ENCODE measurements at places on chromosomes 4 and X. TPM values are rescaled to one million over a fixed set of nuclear protein-coding genes. Genes with fewer than 3 reads are reported as not detected.

Gene SUPT20HL1
- total RNA-seq = 0.16 TPM

Gene EXOC1L
- not detected for total RNA-seq

Gene RAB40A
- 1.7 TPM for total RNA-seq

Gene JCHAIN
- total RNA-seq = 4.5 TPM

Gene SRPX2
- 27.1 TPM for total RNA-seq

Gene ZBTB33
- total RNA-seq = 28.1 TPM

Gene ETDB
- total RNA-seq = not detected

Gene CFI
- 52.0 TPM for total RNA-seq

Gene C4orf36
- 0.63 TPM for total RNA-seq

Gene JAKMIP1
- total RNA-seq = 0.58 TPM

Gene ATP8A1
- total RNA-seq = 59.2 TPM

Gene TMEM128
- total RNA-seq = 33.0 TPM

Gene GRIA2
- total RNA-seq = 16.4 TPM

Gene PLAC1
- 14.5 TPM for total RNA-seq

Gene FANCB
- 12.6 TPM for total RNA-seq

Gene SCML2
- 12.6 TPM for total RNA-seq

Gene BGN
- total RNA-seq = 57.7 TPM

Gene NWD2
- total RNA-seq = 2.0 TPM

GRCh38 chrX:6383488-6383887 lies 151.4 kb downstream of the VCX3A start:
- no peak for DNase-seq

GRCh38 chrX:15319075-15319474 lies 3.6 kb upstream of the ASB11 start:
- DNase-seq = no peak

- DNase-seq = no peak
Measured at GRCh38 chr4:138560448-138560847, 318.3 kb upstream of the SLC7A11 start.

DNA sequence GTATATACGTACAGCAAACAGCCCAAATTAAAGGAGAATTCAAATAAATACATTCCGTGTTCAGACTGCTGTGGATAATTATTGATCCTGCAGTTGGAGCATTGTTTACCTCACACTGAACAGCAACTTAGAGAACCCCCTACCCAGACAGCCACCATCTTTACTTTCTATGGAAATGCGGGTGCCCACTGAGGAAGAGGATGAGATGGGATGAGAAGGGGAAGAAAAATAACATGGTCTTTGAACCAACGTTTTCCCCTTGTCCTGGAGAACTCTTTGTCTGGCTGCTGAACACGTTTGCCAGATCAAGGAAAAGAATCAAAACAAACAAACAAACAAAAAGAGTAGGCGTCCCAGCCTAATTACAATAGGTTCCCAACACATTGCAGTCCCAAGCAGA lies 1.5 kb downstream of the TSPAN5 start:
- no peak for DNase-seq

DNA sequence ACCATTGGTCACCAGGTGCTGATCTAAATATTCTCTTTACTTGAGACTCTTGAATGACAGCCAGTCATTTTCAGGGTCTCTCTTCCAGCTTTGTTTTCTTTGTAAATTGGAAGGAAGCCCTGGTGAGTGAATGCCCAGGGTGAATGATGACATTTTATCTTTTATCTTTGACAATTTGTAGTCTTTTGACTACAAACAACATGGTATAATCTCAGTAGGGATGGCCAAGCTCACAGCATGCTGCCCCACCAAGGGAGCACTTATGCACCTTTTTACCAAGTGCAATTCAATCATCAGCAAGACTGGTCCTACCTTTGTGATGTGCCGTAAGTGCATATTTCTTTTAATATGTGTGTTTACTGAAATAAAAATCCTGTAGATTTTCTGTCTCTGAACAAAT lies 5.7 kb downstream of the AFM start:
- DNase-seq = no peak

DNA sequence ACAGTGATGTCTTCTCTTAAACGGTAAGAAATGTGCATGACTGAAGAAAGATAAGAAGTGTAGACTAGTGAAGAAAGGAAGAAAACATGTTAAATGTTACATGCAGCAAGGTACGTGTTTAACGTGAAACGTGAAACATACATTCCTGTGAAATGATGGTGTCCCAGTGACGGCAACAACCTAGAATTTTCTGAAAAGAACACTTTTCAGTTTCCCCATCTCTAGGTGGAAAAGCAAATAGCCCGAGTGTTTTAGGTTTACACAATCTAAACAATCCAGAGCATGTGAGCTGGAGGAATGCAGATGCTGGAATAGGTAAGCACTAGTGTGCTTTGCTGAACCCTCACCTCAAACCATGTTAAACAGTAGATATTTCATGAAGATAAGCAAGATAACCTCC lies 60.7 kb downstream of the CLNK start:
- no peak for DNase-seq

DNA sequence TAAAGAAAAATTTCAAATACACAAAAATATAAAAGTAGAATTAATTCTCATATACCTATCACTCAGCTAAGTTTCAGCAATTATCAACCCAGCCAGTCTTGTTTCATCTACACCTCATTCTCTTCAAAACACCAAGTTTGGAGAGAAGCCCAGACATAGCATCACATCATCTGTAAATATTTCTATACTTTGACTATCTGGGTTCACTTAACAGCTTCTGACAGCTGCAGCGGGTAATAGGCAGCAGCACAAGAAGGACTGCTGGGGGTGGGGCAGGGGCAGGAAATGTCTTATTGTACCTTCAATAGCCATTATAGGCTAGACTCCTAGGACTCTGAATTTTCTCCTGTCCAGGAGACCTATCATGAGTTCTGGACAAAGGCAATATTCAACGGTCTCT lies 54.1 kb downstream of the PHF8 start:
- no peak for DNase-seq

DNA sequence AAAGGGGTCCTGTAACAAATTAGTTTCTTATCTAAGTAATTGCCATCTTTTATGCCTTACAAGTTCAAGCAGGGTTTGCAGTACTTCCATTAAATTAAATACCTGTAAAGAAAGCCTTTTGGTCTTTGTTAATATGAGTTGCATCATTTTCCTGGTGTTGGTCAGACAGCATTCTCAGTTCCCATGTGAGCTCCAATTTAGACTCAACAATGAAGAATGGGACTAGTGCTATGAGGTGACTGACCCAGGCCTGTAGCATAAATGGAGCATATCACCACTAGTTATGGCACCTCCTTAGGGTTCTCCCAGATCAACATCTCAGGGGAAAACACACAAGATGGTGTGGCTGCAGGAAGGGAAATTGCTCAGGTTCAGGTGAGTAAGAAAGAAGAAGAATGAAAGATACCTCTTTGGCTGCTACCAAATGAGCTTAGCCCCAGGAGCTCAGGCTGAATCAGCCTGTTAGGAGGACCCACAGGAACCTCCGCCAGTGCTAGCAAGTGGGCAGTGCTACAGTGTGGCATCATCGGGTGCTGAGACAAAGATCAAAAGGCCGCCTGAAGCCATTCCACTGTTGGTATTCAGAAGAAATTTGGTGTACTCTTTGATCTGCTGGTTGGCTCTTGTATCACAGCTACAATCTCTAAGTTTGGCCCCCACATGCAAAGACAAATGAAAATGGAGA lies 1.8 kb downstream of the TTC29 start:
- DNase-seq = no peak

DNA sequence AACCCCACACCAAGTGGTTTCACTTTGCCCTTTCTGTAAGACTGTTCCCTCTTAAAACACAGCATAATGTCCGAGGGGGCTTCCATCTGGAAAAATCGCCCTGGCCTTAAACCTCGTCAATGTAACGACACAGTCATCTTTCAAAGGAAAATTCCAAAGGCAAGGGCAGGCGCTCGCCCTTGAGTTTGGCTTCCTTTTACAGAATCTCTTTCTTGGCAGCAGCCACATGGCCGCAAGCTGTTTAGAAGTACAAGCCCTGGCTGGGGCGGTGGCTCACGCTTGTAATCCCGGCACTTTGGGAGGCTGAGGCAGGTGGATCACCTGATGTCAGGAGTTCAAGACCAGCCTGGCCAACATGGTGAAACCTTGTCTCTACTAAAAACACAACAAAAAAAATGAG lies 27.1 kb upstream of the GRPEL1 start:
- DNase-seq = no peak

- no peak for DNase-seq
Measured at GRCh38 chrX:40694802-40695201, 40.5 kb downstream of the MED14 start.

DNA sequence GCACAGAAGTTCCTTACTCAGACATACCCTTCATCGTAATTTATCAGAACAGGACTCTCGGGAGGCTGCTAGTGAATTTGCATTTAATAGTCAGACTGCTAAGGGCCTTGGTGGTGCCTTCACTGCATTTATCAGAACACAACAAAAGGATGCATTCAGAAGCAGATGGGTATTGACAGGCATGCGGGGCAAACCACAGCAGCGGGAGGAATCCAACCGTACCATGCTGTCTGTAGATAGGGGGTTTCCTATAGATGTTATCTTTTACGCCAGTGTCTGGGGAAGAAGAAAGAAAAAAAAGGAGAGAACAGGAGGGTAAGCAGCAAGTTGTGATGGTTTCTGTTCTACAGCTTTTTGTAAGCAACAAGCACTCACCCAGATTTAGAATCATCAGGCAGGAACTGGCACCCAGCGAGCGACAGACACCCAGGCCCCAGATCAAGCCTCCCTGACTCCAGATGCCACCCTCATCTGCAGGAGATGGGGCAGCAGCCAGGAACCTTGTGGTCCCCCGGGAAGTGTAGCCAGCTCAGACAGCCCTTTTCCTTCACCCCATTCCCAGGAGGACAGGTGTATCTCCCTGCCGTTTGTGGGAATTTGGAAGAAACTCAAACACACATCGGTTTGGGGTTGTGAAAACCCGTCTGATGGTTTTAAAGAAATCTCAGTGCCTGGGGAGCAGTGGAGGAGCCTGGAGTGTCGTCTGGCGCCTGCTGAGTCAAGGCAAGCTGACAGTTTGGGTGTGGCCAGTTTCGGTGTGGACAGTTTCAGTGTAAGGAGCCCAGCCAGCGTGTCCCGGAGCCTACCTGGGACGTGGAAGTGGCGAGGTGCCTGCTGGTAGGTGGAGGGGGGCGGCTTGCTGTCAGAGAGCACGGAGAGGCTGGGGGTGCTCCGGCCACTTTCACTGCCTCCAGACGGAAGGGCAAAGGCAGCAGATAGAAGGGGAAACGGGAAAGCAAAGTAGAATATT lies 80.0 kb upstream of the AFAP1 start:
- DNase-seq = peak; percentile 13

DNA sequence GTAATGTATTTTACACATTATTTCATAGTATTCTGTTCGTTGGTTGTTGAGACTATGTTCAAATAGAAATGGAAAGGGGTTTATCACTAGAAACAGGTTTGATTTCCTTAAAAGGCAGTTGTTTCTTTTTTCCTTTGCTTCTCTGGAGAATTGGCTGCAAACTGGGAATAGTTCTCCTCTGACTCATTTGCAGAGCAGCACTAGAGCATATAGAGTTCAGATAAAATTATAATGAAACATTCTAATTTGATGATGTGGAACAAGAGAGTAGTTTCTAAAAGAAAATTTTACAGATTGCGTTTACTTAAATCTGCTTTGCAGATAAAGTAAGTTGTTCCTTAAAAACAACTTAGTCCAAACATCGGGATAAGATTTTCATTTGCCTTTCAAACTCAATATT lies 29.7 kb downstream of the SYNPO2 start:
- DNase-seq = peak; percentile 53

- no peak for DNase-seq
Measured at GRCh38 chr4:99712099-99712498, 54.5 kb upstream of the C4orf54 start.

DNA sequence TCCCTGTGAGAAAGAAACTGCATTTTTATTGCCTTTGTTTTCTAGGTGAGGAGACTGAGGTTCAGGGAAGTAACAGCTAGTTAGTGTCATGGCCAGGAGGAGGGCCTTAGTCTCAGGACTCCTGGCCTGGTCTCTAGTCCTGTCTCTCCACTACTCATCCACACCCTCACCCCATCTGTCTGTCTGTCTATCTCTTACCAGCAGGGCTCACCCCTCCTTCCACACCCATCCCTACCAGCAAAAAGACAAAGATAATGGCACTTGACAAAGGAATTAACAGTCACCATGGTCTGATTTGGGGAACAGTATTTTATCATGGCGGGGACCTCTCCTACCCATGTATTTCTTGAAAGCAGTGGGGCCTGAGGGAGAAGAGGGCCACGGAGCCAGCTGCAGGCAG lies 125.8 kb downstream of the REPS2 start:
- no peak for DNase-seq

- DNase-seq = no peak
Measured at GRCh38 chrX:151714362-151714761, 1.5 kb upstream of the FATE1 start.

- no peak for DNase-seq
Measured at GRCh38 chr4:88419874-88420273, 37.0 kb upstream of the HERC5 start.

DNA sequence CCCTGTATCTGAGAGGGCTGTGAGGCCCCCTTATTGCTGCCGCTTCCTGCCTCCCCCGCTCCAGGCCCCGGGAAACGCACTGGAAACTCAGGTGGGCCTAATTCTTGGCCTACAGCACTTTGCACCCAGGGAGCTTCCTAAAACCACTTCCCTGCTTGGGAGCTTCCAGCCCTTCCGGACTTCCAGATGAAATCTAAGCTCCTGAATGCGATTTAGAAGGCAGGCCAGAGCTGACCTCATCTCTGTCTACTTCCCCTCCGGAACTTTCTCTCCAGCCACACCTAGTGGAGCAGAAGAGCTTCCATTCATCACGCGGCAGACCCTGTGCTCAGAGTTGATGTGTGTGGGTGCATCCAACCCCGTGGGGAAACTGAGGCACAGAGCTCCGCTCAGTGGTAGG lies 84.2 kb downstream of the SORCS2 start:
- no peak for DNase-seq

GRCh38 chr4:138972956-138973801 lies 42.4 kb upstream of the NOCT start:
- DNase-seq = no peak

- DNase-seq = no peak
Measured at GRCh38 chrX:12138361-12139313, at the start of gene FRMPD4. FRMPD4 (plus strand) TSS chrX:12138473; CDS start chrX:12138972, 499 bp downstream.

DNA sequence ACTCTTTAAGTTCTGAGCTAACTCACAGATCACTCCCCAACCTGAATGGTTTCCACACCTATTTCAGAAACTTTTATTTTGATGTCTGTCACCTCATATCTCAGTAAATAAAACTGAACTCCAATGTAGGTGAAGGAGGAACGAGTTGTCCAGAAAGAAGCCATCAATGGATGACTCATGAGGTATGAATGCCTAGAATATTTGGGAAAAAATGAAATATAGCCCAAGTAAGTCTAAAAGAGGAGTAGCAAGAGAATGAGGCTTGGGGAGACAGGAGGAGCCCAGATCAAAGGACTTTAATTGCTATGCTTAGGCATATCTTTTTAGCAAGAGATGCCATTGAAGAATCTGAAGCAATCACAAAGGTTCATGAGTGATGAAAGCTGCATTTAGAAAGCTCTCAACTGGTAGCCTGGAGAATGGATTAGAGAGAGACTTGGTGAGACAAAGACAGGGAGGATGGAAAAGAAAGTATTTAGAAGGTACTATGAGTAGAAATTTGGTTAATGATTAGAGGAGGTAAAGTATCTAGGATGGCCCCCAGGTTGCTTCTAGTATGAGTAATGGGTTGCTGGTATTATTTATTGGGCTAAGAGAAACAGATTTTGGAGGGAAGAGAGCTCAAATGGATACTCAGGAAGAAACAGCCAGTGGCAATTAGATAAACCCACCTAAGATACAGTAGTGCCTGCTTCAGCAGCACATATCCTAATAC lies 39.4 kb downstream of the NOCT start:
- DNase-seq = no peak
